ENCODE measurements at places on chromosomes 1 and 21.
A peak's percentile ranks its signal among the peaks of the same experiment; 100 is the strongest.

GRCh38 chr21:45094412-45094811, 20.0 kb downstream of the ADARB1 start:
- DNase-seq = no peak

GRCh38 chr1:107785496-107786202, 179.3 kb downstream of the VAV3 start:
- no peak for DNase-seq

- DNase-seq = no peak
Measured at GRCh38 chr1:167708940-167709389, 12.8 kb upstream of the MPZL1 start.

- no peak for DNase-seq
Measured at GRCh38 chr1:100036718-100037655, 67.2 kb downstream of the SLC35A3 start.

DNA sequence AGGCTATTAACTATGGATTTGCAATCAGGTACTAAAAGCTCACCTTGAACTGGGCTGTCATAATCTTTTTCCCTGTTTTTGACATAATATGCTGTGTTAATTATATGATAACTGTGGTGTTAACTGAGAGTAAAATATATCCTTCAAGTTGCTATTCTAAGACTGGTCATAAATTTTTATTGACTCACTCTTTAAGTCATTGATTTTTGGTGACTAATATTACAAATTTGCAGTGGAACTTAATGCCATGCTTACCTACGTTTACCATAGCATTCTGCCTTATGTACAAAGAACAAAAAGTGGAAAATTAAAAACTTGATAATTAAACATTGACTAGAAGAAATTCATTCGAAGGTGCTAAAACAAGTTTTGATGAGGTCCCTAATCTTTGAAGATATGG, 872.4 kb downstream of the BRINP3 start:
- DNase-seq = no peak

GRCh38 chr1:152185544-152186391, 26.7 kb upstream of the RPTN start:
- DNase-seq = no peak

GRCh38 chr1:243542739-243543415, 287.0 kb downstream of the SDCCAG8 start:
- DNase-seq = no peak

GRCh38 chr1:28213315-28213714, 19.5 kb downstream of the DNAJC8 start:
- DNase-seq = no peak

DNA sequence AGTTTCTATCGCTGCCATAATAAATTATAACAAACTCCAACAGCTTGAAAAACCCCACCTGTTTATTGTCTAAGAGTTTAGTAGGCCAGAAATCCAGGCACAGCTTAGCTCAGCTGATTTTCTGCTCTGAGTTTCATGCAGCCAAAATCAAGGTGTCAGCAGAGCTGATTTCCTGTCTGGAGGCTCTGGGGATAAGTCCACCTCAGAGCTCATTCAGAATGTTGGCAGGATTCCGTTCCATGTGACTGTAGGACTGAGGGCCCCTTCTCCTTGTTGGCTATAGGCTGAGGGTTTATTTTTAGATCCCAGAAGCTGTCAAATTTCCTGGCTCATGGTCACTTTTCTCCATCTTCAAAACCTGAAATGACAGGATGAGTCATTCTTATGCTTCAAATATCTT, 91.6 kb upstream of the CHODL start:
- DNase-seq = no peak

DNA sequence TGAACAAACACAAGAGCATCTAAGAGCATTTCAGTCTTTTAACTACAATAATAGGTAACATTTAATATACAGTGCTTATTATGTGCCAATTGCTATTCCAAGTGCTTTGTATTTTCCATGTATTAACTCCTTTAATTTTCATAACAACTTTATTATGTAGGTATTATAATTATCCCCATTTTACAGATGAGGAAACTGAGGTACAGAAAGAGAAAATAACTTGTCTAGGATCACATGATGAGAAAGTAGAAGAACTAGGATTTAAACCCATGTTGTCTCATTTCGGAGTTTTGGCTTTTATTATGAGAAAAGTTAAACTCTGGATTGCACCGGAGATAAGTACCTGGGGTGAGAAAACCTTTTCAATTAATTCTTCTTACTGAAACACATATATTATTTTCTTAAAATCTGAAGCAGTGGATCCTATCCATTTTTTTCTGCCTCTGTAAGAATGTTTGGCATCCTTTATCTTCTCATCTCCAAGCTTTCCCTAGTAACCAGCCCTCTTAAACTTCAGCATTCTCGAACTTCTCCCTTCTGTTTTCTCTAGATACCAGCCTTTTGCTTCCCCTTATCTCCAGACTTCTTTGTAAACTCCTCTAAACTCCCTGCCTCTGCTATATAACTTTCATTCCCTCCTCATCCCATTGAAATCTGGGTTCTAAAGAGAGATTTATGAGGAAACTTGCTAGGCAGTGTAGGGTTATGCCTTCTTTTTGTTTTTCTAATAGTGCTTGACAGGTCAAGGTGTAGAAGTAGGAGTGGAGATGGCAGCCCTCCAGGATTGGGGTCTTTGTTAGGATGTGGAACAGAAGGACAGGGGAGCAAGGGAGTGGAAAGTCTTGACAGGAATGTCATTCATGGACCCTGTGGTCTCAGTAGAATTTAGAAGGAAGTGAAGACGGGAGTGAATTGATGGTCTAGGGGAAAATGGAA, 28.3 kb downstream of the POU2F1 start:
- DNase-seq = no peak

DNA sequence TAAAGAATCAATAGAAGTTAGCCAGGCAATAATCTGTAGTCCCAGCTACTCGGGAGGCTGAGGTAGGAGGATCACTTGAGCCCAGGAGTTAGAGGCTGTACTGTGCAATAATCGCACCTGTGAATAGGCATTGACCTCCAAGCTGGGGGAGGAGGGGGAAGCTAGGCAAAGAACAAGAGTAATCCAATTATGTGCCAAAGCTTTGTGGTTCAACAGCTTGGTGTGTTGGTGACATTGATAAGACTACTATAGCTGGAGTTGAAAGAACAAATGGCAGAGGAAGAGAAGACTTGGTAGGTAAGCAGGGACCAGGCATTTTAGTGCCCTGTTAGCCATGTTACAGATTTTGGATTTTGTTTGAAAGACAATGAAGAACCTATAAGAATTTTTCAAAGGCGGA, 2.1 kb upstream of the TMCO2 start:
- DNase-seq = no peak

DNA sequence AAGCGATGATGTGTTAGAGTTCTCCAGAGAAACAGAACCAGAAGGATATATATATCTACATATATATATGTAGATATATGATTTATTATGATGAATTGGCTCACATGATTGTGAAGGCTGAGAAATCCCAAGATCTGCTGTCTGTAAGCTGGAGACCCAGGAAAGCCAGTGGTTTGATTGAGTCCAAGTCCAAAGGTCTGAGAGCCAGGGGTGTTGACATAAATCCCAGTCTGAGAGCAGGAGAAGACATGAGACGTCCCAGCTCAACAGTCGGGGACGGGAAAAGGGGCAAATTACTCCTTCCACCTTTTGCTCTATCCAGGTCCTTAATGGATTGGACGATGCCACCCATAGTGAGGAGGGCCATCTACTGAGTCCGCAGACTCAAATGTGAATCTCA, 126.6 kb downstream of the PRDM2 start:
- DNase-seq = no peak

DNA sequence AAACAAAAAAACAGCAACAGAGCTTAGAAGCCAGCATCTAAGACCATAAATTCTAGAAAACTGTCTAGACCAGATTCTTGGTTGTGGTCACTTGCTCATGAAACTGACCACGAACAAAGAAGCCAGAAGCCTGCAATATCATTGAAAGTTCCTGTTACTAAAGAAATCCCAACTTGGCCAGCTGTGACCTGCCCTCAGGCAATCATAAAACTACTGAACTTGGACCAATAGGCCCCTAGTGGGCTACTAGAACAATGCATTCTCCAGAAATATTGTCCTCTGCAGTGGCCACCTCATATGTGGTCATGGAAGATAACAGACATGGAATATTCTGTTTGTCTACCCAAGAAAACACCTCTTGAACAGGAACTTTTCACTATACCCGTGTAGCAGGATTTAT, 87.7 kb downstream of the SPATA17 start:
- DNase-seq = no peak

GRCh38 chr1:38788341-38789336, 70.9 kb downstream of the RRAGC start:
- DNase-seq = no peak

DNA sequence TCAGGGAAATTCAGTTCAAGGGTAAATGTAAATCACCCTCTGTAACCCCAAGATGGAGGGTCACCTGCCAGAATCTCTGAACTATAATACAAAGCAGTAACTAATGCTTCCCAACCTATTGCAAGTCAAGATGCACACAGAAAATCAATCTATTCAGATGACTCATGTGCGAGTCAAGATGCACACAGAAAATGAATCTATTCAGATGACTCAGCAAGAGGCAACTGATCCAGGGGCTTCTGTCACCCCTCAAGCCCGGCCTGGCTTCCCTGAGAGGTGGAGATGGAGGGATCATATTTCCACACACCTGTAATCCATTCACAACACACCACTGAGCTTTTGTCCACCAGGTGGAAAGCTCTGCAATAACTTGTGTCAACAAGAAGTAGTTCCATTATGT, 17.4 kb upstream of the HIVEP3 start:
- no peak for DNase-seq

GRCh38 chr1:206011057-206011456, 7.9 kb upstream of the RAB7B start:
- no peak for DNase-seq

DNA sequence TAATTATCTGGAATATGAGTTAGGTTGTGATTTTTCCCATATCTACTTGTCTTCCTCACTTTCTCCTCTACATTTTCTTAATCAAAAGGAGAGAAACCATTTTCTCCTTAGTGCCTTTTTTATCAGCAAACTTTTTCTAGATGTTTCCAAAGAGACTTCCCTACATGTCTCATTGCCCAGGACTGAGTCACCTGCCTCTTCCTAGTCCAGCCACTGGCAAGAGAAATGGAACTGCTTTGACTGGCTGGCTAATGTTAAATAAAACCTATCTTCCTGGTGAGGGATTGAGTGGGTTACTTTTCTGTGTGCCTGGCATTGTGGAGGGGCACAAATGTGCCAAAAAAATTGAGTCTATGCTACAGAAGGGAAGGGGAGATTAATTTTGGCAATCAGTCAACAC, 52.1 kb upstream of the CD5L start:
- DNase-seq = no peak

GRCh38 chr1:116724765-116725375, 29.4 kb upstream of the CD2 start:
- DNase-seq = no peak

- DNase-seq = no peak
Measured at GRCh38 chr1:15459771-15460707, 3.5 kb downstream of the CELA2A start.

- DNase-seq = no peak
Measured at GRCh38 chr1:157856538-157856937, 14.9 kb upstream of the CD5L start.

- no peak for DNase-seq
Measured at GRCh38 chr1:230750986-230751625, 3.9 kb downstream of the CAPN9 start.

GRCh38 chr1:116879478-116880133, 30.1 kb upstream of the PTGFRN start:
- no peak for DNase-seq

DNA sequence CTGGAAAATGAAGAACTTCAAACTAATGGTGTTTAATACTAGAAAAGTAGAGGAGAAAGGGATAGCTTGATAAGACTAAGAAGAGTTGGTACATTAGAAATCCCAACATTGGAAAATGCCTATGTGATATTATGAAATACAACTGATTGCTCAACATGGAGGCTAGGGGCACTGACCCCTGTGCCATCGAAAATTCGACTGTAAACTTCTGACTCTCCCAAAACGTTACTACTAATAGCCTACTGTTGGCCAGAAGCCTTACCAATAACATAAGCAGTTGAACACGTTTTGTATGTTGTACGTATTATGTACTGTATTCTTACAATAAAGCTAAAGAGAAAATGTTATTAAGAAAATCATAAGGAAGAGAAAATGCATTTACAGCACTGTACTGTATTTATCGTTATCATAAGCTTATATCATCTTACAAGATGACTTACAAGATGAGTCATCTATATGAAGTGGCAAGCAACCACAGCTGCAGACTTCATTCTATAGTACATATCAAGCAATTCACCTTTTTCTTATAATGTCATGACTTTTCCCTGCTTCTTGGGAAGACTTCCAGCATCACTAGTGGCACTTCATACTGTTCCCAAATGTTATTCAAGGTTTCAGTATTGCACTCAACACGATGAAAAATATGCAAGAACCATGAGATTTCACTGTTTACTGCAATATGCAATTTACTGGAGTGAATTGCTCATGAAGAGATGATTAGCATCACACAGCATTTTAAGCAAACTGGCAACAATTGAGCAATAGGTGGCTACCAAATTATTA, 12.9 kb upstream of the CTSK start:
- no peak for DNase-seq

DNA sequence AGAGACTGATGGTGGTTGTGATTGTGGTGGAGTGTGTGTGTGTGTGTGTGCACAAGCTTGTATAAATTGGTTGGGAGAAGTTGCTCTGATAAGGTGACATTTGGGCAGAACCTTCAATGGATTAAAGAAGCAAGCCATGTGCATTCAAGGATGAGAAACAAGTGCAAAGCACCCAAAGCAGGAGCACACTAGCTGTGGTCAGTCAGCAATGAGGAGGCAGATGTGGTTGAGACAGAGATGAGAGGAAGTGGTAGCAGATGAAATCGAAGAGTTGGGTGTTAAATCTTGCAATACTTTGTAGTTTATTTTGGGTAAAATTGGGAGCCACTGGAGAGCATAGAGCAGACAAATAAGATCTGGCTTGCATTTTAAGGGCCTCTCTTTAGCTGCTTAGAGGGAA, 4.4 kb upstream of the PGBD5 start:
- no peak for DNase-seq

GRCh38 chr21:43585514-43585913, 73.8 kb downstream of the HSF2BP start:
- no peak for DNase-seq

- DNase-seq = peak; percentile 72
Measured at GRCh38 chr1:182603646-182604174, 479 bp downstream of the RGS16 start.

DNA sequence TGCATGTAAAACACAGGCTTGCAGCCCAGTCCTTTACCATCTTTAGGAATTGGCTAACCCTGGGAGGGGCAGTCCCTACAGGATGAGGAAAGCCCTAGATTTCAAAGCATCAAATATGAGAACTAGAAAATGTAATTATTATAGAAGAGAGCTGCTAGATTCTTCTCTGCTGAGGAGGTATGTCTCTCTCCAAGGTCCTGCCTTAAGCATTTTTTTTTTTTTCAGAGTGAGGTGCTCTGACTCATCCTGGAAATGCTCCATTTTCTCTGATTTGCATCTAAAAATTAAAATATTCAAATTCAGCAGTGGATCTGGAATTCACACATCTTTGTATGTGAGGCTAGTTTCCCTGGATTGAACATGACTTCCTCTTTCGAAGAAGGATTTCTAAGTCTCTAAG, 149.8 kb downstream of the ZNF648 start:
- DNase-seq = no peak

- DNase-seq = no peak
Measured at GRCh38 chr21:33883118-33883517, 32.5 kb downstream of the ATP5PO start.

Data from sigmoid colon (tissue), 7 donors.